Activated CD8-positive, alpha-beta memory T cell treated with anti-CD3 and anti-CD28 coated beads for 1 hour (primary cell): ENCODE measurements at places on chromosomes 1 and 21.
A peak's percentile ranks its signal among the peaks of the same experiment; 100 is the strongest.

GRCh38 chr1:60173729-60174505, 100.3 kb upstream of the C1orf87 start:
- DNase-seq = no peak

DNA sequence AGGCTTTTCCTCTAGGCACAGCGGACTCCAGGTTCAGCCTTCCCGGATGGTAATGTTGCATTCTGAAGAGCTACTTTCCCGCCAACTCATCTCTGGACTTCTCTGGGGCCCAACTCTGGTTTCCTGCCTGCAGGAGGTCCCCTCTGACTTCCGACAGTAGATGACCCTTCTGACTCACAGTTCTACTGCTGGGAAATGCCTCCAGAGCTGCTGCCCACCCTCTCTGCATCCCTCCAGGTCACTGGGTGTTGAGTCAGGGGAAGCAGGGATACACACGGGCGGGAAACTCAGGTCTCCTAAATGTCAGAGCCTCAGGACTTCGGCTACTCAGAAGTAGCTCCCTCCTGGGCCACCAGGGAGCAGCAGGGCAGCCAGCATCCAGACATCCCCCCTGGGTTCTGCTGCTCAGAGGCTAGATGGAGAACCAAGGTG, 2.1 kb upstream of the KIF21B start:
- no peak for DNase-seq

DNA sequence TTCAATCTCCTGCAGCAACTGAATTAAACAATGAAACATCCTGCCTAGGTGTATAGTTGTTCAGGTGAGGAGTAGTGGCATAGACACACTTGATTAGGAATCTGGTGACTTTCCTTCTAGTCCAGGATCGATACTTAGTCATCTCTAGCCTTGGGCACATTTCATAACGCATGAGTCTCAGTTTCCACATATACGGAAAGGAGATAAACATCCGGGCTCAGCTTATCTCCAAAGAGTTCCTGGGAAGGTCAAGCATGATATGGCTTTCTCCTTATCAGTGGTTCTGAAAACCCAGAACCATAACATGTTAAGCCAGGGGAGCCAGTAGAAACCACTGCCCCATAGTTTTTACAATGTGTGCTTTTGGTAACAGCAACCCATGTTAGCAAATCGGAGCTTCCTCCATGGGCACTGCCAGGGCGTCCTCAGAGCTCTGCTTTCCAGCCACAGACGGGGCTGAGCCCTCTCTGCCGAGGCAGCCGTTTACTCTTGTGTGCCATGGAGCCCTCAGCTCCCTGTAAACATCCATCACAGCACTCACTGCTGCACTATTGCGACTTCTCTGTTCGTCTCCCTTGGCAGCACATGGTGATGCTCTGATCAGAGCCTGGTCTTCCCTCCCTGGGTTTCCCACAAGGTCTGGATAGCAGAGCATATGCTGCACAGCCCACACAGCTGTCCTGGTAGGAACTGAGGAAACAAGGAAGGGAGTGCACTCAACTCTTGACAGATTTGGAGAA, 34.6 kb downstream of the RUNX1 start:
- DNase-seq = no peak

DNA sequence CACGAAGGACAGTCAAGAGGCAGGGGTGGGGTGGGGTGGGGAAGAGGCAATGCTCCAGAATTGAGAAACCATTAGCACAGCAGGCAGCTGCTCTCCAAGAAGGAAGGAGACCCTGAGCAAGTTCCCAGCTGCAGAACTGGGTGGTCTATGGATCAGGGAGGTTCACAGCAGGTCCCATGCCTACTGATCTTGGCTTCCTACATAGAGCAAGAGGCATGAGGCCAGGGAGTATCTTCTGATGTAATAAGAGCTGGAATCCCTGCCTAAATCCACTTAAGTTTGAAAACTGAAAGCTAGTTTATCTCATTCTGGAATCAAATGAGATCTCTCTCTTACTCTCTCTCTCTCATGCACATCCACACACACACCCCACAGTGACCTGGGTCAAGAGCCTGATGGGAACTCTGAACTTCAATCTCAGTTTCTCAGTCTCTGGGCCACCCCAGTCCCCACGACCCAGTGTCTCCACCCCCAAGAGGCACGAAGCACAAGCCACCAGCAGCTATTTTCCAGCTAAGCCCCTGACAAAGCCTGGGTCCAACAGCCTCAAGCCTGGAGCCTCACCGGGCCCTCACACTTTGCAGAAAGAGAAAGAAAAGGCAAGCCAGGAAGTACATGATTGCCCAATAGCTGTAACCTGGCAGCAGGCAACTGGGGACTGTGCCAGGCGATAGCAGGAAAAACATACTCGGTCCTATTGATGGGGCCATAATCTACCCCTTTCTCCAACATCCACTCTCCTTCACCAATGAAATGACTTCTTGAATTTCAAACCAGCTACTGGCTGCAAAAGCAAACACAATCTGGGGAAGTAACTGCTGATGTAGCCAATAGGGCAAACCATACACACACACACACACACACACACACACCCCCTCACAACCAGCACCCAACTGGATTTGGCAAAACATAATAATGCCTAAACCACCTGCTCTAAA, 2.2 kb downstream of the NUAK2 start:
- DNase-seq = no peak

DNA sequence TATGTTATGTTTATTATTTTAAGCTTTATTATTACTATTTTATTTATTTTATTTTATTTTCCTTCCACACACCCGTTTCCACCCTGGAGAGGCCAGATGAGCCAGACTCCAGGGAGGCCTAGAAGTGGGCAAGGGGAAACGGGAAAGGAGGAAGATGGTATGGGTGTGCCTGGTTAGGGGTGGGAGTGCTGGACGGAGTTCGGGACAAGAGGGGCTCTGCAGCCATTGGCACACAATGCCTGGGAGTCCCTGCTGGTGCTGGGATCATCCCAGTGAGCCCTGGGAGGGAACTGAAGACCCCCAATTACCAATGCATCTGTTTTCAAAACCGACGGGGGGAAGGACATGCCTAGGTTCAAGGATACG, 468 bp upstream of the MX1 start:
- DNase-seq = no peak

- no peak for DNase-seq
Measured at GRCh38 chr1:200982071-200982945, 41.2 kb downstream of the KIF21B start.

- peak; percentile 35 for DNase-seq
Measured at GRCh38 chr1:41919764-41920397, 1.2 kb upstream of the HIVEP3 start.

GRCh38 chr1:76682138-76682537, 185.1 kb upstream of the ST6GALNAC5 start:
- DNase-seq = no peak

DNA sequence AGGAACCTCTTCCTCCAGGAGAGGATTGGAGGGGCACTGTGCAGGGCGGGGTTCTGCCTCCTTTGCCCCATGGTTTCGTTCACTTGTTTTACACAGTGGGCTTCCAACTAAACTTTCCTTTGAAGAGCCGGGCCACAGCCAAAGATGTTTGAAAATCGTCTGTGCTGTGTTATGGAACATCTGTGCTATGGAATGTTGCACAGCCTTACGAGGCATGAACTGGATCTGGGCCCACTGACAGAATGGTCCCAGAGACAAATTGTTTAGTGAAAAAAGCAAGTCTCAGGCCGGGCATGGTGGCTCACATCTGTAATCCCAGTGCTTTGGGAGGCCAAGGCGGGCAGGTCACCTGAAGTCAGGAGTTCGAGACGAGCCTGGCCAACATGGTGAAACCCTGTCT, 12.6 kb upstream of the MEF2D start:
- DNase-seq = no peak

GRCh38 chr1:109783436-109783835, 19.7 kb upstream of the EPS8L3 start:
- DNase-seq = no peak

DNA sequence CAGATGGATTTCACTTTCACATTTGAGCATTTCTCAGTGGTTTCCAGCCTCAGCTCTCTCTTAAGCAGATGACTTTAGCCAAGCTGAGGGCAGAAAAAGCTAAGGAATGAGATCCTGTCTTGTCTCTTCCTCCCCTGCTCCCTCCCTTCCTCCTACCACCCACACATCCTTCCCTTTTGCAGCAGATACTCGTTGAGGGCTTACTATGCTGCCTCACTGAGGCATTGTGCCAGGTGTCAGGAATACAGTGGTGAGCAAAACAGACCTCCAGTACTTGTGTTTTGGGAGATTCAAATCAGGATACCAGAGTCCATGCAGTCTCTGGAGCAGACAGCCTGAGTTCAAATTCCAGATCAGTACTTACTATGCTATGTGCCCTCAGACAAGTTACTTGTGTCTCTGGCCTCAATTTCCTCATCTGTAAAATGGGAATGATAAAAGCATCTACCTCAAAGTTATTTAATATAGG, 43.2 kb downstream of the KIF26B start:
- DNase-seq = no peak

GRCh38 chr1:160358073-160358472, 8.8 kb upstream of the NHLH1 start:
- no peak for DNase-seq

DNA sequence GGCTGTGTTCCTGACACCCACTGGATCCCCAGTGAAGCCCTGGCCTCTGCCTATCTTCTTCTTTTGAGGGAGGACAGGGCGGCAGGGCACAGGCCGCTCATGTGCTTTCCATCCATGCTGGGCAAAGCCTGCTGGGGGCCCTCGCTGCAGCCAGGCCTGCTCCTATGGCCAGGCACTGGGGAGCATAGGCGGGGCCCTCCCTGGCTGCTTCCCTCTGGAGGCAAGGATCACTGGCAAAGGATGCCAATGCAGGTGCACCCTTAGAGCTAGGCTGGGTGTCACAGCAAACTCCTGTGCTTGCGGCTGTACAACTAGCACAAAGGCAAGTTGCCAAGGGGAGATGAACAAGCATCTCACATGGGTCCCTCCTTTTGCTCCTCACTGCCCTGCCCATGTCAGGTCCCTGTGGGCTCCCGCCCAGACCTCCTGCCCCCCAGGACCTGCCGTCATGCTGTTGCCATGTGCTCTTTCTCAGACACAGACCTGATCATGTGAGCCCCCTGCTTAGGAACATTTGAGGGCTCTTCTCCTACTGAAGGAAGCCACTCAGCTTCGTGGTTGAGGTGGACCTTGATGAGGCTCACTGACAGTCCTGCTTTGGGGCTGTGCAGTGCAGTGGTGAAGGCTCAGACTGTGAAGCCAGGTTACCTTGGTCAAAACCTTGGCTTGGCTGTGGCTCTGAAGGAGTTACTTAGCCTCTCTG, 393.6 kb downstream of the PTPRU start:
- DNase-seq = no peak

- DNase-seq = no peak
Measured at GRCh38 chr1:42940851-42941639, 17.6 kb downstream of the SLC2A1 start.

GRCh38 chr1:235910357-235911299, 43.9 kb upstream of the LYST start:
- no peak for DNase-seq

DNA sequence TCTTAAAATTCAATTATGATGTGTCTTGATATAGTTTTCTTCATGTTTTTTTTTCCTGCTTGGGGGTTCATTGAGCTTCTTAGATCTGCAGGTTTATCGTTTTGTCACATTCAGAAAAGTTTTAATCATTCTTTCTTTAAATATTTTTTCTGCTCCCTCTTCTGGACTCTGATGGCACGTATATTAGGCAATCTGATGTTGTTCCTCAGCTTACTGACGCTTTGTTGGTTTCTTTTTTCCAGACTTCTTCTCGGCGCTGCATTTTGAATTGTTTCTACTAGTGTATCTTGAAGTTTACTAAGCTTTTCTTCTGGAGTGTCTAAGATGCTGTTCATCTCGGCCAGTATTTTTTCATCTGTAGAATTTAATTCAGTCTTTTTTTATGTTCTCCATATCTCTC, 44.8 kb upstream of the FMOD start:
- no peak for DNase-seq

DNA sequence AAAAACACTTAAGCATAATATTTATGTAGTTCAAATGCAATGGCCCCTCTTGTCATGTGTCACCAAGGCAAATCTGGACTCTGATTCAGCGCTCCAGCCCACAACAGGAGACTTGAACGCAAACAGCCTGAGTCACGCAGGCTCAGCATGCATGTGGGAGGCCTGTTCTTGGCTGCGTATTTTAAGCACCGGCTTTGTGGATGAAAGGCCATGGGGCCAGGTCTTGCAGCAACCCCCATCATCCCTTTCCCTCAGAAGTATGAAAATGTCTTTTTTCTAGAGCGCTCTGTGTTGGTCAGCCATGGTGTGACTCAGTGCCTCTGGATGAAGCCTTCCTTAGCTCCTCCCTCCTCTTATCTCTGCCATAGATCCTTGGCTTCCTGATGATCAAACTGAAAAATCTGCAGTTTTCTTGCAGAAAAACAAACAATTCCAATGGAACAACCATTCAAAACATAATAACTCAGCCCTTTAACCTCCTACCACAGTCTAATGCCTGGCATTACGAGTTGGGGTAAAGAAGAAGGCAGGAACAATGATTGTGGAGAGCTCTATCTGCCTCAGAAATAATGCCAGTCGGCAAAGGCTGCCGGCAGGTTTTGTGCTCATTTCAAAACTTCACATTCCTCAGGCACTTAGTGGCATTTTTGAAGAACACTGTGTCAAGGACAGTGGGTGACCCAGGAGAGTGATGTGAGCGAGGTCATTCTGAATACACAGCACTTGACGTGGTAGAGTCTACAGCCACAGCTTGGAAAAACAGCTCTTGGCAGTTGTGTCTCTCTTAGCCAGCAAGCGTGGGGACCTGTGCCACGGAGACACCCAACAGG, 167.5 kb downstream of the CLIC6 start:
- DNase-seq = no peak
